ENCODE measurements at places on chromosomes 13 and 19.
A peak's percentile ranks its signal among the peaks of the same experiment; 100 is the strongest.

GRCh38 chr13:31433207-31433606, 233.4 kb downstream of the B3GLCT start:
- DNase-seq = no peak

- peak; percentile 87 for DNase-seq
These were observed 2.2 kb downstream of the CXCL17 start for GRCh38 chr19:42440357-42441048.

GRCh38 chr19:45117167-45117594, 24.2 kb downstream of the PPP1R37 start:
- DNase-seq = no peak

DNA sequence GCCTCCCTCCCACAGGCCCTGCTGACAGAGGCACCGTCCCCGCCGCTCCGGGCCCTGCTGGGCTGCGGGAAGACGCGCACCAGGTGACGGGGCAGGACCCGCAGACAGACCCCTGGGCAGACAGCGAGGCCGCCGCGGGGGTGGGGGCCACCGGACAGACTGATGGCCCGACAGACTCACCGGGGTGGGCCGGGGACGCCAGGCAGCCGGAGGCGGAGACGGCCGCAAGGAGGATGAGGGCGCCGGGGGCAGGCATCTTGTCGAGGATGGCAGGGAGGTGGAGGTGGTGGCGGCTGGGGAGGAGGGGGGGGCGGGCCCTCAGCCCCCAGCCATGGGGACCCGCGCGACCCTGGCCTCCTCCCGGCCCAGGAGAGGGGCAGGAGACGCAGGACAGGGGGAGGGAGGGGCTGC, 309 bp downstream of the LMTK3 start:
- no peak for DNase-seq

GRCh38 chr13:94239135-94239534, 240.3 kb downstream of the DCT start:
- DNase-seq = no peak

GRCh38 chr19:33603377-33603776, 18.4 kb upstream of the CHST8 start:
- DNase-seq = no peak

DNA sequence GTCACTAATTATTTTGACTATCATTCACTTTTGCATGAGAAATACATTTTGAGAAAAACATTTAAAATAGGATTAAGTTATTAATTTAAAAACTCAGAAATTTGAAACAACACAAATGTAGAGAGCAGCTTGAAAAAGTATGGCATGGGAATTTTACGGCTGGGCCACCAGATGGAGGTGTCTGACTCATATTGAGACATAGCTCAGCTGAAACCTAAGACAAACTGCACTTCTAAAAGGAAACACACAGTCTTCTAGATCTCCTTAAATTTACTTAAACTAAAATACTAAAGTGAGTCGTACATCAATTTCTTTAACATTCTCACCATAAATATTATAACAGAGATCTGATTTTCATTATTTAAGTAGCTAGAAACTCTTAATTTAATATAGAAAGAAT, 41.9 kb upstream of the POSTN start:
- DNase-seq = no peak

- DNase-seq = no peak
These were observed 62.2 kb downstream of the PEG3 start for GRCh38 chr19:56778351-56778750.

GRCh38 chr13:40652588-40652940, 13.9 kb downstream of the FOXO1 start:
- DNase-seq = no peak

DNA sequence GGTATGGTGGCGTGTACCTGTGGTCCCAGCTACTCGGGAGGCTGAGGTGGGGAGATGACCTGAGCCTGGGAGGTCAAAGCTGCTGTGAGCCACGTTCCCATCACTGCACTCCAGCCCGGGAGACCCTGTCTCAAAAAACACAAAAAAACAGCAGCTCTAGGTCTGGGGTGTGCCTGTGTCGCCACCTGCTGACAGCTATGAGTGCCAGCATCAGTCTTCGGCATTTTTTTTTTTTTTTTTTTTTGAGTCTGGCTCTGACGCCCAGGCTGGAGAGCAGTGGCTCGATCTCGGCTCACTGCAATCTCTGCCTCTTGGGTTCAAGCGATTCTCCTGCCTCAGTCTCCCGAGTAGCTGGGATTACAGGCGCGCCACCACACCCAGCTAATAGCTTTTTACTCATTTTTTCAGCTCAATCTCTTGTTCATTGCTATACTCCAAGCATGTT, 10.1 kb downstream of the AP2S1 start:
- peak; percentile 68 for DNase-seq

Measured in left ventricle myocardium superior (tissue), 1 donor.